ENCODE measurements at places on chromosomes 12 and 14.

- no peak for DNase-seq
Observed at GRCh38 chr14:54788701-54789100, 113.9 kb downstream of the GCH1 start.

GRCh38 chr14:58944343-58944967, 244.0 kb upstream of the DAAM1 start:
- no peak for DNase-seq

DNA sequence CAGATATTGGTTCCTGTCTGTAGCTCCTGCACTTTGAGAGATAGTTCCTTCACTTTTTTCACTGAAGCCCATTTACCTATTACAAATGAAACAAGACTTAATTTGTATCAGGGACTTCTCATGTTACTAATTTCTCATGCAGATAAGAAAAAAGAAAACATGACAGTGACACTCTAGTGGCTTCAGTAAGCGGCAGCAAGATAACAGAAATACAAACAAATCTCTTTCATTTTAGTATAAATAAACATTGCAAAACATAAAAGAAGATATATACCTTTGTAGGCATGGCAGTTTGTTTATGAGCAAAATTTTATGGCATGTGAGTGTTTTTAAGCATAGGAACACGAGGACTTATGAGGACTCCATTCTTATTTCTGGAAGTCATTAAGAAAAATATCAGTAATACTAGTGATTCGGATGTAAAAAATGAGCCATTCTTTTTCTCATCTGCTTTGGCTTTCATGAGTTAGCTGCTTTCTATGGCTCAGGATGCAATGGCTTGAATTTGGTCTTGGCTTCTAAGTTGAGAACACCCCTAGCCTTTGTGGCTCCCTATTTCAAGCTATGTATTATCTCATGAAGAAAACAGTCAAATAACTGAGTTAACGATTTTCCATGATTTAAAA, 310.1 kb upstream of the RGS6 start:
- no peak for DNase-seq

DNA sequence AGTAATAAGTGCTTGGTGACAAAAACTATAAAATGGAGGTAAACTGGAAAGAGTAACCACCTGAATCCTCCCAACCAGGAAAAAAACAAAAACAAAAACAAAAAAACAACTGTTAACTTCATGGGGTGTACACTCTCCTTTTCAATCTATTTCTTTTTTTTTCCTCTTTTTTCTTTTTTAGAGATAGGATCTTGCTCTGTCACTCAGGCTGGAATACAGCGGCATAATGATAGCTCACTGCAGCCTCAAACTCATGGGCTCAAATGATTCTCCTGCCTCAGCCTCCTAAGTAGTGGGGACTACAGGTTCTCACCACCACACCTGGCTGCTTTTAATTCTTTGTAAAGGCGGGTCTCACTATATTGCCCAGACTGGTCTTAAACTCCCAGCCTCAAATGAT, 76.8 kb downstream of the PHLDA1 start:
- DNase-seq, result no peak

- no peak for DNase-seq
Observed at GRCh38 chr12:65493913-65494245, 215.4 kb downstream of the MSRB3 start.

DNA sequence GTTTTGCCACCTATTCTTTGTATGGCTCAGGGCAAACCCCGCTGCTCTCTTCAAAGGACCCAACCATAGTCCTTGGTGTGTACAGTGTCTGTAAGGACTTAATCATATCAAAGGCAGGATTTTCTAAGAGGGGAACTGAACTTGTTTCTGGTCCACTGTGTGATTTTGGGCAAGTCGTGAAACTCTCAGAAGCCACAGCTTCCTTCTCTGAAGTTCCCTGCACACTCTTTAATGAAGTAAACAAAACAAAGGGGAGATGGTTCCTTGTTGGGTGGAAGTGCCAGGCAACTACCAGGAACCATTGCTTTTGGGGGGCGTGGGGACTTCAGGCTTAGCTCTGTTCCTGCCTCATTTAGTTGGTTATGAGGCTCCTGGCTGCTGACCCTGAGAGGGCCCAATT, 152.4 kb downstream of the VRK1 start:
- DNase-seq, result no peak

- DNase-seq, result no peak
Observed at GRCh38 chr14:33848009-33848408, 102.9 kb downstream of the EGLN3 start.

DNA sequence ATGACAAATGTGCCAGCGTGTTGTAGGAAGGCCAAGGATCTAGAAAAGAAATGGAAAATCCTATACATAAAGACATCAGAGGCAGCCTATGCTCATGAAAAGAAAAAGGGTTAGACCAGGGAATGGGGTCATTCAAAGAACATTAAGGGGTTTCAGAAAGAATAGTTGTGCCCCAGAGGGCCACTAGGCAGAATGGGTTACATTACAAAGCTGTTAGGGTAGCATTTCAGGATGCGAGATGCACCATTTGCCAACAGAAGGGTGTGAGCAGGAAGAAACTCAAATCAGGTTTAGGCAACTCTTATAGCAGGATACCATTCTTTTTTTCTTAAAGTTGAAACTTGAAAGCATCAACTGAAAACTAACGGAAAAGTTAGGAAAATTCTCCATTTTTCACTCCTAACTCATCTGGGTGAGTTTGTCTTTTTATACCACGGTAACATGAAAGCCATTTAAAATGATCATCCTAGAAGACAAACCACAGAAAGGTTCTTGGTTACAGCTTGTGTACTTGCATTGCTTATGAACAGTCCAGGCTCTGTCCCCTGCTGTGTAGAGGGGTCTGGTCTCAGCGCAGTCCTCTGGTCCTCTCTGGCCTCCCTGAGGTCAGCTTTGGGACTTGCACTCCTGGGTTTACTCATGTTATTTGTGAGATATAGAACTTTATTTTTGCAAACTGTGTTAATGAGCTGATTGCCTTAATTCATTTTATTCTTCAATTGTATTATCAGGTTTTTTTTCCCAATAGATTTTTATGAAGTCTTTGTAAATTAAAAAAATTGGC, 209.1 kb downstream of the DACT1 start:
- no peak for DNase-seq

DNA sequence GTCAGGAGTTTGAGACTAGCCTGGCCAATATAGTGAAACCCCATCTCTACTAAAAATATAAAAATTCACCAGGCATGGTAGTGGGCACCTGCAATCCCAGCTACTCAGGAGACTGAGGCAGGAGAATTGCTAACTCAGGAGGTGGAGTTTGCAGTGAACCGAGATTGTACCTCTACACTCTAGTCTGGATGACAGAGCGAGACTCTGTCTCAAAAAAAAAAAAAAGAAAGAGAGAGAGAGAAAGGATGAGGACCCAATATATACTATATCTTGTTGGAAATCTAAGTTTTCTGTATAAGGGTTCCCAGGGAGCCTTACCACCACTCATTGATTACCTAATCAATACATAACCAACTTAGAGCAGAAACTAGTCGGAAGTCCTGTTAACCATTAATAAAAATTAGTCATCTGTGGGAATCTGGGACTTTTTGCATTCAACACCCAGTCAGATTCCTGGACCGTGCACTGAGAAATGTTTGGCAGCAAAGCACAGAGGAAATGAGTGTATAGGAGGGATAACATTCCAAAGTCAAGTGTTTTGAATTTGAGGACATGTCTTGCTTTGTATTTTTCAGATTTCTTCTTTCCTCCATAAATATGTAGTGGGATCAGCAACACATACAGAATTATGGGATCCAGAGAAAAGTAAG, 44.8 kb upstream of the NR2C1 start:
- DNase-seq, result no peak

DNA sequence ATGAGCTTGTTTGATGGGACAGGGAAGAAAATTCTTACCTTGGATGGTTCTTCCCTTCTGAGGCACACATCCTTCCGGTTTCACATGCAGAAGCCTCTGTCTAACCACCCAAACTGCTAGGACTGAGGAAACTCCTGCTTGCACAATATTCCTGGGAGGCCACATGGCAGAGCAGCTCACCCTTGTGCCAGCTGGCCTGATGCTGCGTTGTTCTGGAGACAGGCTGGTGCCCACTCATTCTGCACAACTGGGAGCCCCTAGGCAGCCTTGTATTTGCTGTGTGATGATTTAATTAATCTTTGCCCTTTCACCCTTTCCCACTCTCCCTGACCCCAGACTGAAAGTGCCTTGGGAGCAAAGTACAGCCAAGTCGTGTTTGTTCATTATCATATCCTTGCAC, 130.8 kb downstream of the RTN1 start:
- no peak for DNase-seq

GRCh38 chr14:103301512-103302354, 32.3 kb upstream of the EIF5 start:
- DNase-seq, result no peak

DNA sequence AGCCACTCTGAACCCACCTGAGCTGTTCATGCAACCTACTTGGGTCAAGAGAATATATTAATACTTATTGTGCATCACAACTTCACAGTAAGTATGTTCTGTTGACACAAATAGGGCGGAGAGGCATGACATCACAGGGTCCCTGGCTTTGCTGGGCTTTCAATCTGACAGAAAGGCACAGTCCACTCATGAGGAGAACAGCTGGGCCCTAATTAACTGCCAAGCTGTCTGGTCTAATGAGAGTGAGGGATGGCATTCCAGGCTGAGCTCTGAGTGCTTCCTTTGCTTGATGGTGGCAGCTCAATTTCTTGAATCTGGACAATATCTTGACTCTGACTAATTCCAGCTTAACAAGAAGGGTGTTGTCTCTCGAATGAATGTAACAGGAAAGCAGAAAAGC, 2.0 kb downstream of the EFCAB11 start:
- no peak for DNase-seq

GRCh38 chr14:99205086-99205688, 66.8 kb downstream of the BCL11B start:
- no peak for DNase-seq

DNA sequence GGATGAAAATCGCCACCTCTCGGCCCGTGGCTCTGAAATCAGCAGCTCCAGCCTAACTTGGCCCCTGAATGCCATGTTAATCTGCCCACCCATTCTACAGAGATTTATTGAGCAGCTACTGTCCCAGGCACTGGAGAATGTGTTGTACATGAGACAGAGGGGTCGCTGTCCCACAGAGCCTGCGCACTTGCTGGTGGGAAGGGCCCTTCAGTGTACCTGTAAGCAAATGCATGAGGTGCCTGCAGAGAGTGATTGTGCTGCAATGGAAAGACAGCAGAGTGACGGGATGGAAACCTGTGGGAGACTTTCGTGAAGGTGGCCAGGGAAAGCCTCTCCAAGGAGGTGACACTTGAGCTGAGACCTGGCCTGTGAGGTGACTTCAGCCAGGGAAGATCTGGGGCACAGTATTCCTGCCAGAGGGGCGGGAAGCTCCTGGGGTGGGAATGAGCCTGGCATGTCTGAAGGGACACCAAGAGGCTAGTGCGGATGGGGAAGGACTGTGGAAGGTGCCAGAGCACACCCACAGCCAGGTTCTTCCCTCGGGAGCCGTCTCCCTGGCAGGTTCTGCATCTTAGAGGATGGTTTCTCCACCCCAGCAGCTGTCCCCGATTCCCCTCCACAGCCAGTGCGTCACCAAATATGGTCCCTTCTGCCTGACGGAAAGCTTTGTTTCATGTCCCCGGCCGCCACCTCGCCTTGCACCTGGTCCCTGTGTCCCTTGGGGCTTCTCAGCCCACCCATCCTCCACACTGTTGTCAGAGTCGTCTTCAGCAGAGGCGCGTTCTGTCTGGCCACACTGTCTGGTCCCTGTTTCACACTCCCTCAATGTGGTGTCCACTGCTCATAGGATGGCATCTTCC, 8.7 kb downstream of the SMIM41 start:
- no peak for DNase-seq

GRCh38 chr12:53004582-53004981, 1.7 kb upstream of the EIF4B start:
- DNase-seq, result no peak

DNA sequence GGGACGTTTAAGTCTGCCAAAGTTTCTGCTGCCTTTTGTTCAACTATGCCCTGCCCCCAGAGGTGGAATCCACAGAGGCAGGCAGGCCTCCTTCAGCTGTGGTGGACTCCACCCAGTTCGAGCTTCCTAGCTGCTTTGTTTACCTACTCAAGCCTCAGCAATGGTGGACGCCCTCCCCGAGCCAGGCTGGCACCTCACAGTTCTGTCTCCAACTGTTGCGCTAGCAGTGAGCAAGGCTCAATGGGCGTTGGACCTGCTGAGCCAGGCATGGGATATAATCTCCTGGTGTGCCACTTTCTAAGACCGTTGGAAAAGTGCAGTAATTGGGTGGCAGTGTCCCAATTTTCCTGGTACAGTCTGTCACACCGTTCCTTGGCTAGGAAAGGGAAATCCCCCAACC, 444.7 kb downstream of the FLRT2 start:
- no peak for DNase-seq

DNA sequence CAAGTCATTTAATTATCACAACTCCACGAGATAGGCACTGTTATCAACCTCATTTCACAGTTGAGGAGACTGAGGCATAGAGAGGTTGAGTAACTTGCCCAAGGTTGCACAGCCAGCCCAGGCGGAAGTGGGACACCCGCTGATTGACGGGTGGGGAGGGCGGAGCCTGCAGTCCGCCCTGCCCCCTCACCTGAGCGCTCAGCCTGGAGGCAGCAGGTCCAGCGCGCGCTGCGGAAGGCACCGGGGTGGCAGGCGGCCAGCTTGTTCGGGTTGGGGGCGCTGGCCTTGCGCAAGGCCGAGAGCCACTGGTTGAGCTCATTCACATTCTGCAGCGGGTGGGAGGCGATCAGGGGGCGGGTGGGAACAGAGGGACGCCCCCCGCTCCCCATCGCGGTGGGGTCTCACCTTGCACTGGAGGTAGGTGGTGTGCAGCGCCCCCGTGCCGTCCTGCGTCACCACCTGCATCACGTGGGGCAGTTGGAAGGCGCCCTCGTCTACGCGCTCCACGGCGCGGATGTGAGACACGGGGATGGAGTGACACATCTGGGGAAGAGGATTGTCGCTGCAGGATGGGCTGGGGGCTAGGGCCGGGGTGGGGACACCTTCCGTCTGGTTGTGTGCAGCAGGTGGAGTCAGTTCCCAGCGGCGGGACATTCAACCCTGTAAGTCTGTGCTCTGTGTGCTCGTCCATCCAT, 31.7 kb downstream of the RASAL1 start:
- DNase-seq, result no peak

- no peak for DNase-seq
Observed at GRCh38 chr12:31867292-31867691, 91.9 kb upstream of the RESF1 start.

- DNase-seq, result peak; percentile 74
Observed at GRCh38 chr14:75340921-75341320, 62.3 kb downstream of the FOS start.

DNA sequence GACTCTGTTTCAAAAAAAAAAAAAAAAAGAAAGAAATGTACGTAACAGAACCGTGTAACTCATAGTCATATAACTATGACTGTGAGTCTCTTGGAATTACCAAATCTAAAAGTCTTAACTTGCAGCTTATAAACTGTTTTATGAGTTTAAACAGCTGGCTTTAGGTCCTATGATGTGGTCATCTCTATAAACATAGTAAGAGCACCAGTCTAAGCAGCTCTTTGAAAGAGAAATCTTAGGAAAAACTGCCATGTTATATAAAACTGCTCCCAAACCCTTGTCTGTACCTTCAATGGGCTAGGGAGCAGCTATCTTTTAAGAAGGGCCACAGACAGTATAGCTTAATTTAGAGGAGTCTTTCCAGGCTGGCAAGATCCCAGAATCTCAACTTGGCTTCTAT, 115.5 kb upstream of the AEBP2 start:
- no peak for DNase-seq

All from GDM1 (cell line).